AG09319 (cell line): ENCODE measurements at places on chromosomes 4 and X.

GRCh38 chr4:52709155-52709554 lies 42.1 kb downstream of the ERVMER34-1 start:
- no peak for DNase-seq

DNA sequence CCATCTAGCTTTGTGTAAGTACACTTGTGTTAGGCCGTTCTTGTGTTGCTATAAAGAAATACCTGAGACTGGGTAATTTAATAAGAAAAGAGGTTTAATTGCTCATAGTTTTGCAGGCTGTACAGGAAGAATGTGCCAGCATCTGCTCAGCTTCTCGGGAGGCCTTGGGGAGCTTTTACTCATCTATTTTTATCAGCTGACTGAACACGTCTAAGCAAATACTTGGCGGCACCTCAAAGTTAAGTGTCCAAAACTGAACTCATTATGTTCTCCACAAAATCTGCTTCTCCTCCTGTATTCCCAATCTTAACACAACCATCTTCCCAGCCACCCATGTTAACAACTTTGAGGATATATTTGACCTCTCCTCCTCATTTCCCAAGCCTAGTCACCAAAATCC lies 42.4 kb upstream of the GATB start:
- DNase-seq = no peak

GRCh38 chr4:74541667-74542066 lies 96.7 kb downstream of the AREG start:
- no peak for DNase-seq

DNA sequence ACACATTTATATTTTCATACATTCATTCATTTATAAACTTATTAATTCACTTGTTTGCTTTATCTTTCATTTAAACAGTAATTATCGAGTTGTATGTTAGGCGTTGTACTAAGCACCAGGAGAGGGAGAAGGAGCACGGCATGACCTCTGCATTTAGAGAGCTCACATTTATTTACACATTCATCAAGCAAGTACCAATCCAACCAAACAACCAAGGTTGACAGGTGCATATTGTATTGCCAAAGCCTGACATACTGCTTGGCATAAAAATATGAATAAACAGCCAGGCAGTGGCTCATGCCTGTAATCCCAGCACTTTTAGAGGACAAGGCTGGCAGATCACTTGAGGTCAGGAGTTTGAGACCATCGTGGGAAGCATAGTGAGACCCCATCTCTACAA lies 37.0 kb upstream of the CLNK start:
- DNase-seq = no peak

DNA sequence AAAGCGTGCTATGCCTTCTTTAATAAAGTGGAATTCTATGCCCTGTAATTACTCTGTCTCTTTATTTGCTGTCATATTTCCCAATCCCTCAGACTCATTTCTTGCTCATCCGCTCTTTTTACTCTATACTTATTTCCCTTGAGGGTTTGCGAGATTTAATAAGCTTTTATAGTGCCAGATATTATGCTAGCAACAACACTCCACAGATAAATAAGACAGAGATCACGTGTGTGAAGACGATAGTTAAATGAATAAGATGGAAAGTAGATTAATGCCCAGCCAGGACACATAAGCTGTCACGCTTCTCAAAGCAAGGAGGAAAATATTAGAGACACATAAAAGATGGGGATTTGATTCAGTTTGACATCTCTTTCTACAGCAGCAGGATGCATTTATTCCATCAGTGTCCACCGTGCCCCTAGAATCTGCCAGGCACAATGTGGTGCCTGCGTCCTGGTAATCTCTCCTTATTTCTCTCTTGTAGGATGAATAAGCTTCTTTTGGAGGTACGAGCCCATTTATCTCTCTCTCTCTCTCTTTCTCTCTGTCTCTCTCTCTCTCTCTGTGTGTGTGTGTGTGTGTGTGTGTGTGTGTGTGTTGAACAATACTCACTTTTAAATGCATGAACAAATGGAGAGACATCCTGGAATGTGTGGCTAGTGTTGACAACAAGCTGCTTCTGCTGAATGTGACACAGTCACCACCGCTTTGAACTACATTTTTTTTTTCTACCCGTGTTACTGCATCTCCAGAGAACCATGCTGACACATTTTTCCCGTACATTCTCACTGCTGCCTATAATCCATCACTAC lies 48.2 kb downstream of the TMEM156 start:
- DNase-seq = no peak

GRCh38 chrX:130139474-130140201 lies 26.0 kb downstream of the AIFM1 start:
- DNase-seq = no peak

GRCh38 chr4:54218736-54219135 lies 10.4 kb upstream of the PDGFRA start:
- no peak for DNase-seq

DNA sequence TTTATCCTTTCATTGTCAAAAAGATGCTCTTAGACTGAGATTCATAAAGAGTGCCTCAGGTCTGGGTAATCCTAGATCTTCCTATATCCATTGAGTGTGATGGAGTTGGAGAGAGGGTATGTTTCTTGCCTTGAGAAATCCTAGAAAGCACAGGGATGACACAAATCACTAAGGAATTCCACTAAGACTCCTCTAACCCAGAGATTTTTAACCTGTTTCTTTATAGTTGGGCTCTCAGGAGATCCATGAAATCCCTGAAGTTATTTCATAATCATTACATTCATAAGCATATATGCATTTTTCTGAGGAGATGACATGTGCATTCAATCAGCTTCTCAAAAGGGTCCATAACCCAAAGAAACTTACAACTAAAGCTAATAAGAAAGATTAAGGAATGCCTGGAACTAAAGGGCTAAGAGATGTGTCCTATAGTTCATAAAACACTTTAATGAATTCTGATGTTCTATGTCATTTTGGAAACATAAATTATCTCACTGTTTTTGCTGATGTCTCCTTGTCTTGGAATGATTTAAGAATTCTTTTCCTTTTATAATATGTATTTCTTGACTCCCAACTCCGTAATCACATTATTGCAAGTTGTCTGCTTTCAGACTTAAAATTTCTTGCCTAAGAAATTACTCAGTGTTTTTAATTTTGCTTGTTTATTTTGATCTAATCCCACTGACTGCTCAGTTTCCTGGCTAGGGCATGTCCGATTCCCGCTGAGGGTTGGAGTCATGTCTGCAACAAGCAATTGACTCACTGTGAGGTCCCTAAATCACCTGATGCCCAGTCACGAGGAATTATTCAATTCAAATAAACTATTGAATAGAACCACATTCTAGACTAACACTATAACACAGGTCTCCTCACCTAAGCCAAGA lies 2.8 kb upstream of the AMTN start:
- no peak for DNase-seq
